Stimulated activated CD4-positive, alpha-beta T cell treated with anti-CD3 and anti-CD28 coated beads, Interleukin-15, amount 100 ng/mL, for 1 hour (primary cell): ENCODE measurements at places on chromosomes 1 and 21.

DNA sequence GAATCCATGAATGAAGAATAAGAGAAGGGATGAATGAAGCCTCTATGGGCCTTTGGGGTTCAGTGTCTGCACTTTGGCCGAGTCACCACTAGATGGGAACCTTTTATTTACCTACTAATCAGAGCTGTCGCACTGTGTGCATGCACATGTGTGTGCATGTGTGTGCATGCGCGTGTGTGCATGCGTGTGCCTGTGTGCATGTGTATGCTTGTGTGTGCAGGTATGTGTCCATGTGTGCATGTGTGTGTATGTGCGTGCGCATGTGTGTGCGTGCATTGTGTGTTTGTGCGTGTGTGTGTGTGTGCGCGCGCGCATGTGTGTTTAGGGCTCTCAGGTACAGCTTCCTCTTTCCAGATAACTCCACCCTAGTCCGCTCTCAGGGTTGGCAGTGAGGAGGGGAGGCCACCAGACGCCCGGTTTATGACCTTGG lies 20.4 kb upstream of the UBXN10 start:
- no peak for DNase-seq

- DNase-seq, result no peak
Observed at GRCh38 chr1:6967431-6968111, 182.3 kb downstream of the CAMTA1 start.

- no peak for DNase-seq
Observed at GRCh38 chr1:90726986-90727480, 9.9 kb upstream of the BARHL2 start.

- no peak for DNase-seq
Observed at GRCh38 chr1:236489710-236490377, 33.9 kb upstream of the LGALS8 start.

DNA sequence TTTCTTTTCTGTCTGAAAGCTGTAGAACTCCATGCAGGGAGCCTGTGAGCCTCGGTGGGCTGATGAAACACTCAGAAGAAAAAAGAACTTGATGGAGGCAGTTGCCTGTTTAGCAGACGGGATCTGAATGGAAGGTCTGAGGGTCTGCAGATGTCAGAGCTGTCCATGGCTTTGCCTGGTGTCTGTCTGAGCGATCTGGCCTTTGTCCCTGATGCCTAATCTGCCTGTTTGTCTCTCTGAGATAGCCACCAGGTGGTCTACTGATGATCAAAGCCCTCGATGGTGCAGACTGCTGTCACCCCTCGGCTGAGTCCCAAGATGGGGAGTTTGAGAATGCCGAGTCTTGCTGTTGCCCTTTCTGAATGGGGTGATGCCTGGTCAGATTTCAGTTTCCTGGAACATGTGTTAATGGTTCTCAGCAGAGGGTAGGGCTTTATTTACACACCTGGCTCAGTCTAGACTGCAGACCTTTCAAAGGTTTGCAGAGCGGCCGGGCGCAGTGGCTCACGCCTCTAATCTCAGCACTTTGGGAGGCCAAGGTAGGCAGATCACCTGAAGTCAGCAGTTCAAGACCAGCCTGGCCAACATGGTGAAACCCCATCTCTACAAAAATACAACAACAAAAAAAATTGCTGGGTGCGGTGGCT lies 90.4 kb downstream of the KIF26B start:
- DNase-seq, result no peak

DNA sequence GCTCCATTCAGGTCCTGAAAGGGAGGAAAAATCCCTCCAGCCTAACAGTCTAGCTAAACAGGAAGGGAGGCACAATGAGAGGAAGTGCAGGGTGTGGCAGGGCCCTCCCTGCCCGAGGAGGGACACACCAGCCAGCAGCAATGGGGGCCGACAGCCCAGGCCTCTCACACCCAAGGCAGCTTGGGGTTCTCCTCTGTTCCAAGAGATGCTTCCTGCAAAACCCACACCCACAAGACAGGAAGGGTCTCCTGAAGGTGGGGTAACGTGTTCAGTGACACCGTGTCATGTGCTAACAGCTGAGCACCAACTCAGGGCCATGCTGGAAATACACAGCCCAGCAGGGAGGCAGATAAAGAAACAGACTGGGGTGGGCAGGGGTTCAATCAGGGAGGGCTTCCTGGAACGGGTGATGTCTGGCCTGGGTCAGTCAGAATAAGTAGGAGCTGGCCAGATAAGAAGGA lies 10.2 kb downstream of the ECE1 start:
- no peak for DNase-seq

DNA sequence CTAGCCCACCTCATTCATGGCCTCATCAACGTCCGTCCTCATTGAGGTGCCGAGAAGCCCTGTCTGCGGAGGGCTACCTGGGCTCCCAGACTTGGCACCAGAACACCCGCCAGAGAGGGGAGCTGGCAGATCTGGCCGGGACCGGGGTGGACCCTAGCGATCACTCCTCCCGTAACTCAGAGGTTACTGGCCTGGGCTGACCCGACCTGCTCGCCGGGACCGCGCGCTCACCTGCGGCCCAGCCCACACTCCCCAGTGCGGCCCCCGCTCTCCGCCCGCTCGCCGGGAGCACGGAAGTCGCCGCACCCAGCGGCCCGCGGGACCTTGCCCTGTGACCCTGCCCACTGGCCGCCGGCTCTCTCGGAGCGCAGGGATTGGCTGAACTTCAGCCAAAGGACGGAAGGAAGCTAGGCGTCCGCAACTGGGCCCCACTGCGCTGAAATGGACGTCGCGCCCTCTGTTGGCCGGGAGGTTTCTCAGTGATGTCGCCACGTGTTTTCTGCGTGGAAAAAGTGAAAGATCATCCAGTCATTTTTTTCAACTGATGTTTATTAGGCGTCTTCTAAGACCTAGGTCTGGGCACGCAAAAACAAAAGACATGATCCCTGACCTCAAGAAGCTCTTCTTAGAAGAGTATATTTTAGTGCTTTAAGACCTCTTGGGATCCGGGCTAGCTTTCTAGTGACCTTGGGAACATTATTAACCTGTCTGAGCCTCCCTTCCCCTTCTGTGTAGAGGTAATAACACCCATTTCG lies at the start of gene SMIM12:
TSS of gene SMIM12 (minus strand) at position 304 of the 755 bp plus-strand sequence. CDS start 3,772 bp downstream, outside the sequence.
- DNase-seq, result peak; percentile 83

DNA sequence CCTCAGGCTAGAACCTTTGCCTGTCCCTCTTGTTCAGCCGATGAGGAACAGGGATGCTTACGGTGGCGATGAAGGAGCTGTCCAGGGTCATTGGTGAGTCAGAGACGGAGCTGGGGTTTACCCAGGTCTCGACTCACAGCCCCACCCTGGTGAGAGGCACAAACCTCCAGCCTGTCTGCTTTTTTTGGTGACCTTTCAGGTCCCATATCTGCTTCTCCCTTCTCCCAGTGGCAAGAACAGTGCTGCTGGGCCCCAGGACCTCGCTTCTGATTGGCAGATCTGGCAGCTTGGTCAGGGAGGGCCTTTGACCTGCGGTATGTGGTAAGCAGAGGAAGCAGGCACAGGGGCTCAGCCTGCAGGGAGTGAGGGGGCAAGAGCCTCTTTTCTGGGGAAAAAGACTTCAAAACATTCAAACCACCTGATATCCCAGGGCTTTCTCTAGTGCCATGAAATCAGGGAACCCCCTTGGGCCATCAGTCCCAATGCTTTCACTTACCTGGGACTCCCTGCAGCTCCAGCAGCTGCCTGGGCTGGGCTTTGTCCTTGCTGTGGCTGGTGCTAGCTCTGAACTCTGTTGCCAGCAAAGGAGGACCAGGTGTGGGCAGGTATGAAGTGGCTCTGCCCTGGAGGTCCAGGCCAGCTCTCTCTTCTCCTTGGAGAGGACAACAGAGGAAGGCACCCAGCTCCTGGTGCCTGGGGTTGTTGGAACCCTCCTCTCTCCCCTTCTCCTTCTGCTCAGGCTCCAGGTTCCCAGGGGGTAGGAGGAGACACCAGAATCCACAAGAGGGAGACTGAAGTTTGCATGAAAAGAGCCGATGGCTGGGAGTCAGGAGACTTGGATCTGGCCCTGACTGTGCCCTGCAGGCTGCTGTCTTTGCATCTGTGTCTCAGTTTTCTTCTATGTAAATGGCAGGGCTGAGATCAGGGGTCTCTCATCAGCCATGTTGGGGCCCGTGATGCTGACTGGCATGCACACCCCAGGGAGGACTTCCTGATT lies 41.4 kb downstream of the TRIM62 start:
- DNase-seq, result no peak

- DNase-seq, result peak; percentile 35
Observed at GRCh38 chr1:203702130-203702577, 62.8 kb upstream of the LAX1 start.

GRCh38 chr1:156499842-156500542 lies 583 bp downstream of the MEF2D start:
- DNase-seq, result no peak

DNA sequence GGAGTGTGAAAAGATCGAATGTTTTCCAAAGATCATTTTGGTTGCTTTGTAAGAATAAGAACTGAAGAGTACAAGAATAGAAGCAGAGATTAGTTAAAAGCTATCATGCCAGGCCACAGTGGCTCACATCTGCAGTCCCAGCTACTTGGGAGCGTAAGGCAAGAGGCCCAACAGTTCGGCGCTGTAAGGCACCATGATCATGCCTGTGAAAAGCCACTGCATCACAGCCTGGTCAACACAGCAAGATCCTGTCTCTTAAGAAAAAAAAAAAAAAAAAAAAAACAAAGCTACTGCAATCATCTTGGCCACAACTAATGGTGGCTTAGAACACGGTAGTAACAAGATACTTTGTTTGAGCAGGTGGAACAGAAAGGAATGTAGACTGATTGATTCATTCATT lies 116.2 kb downstream of the EIF4G3 start:
- no peak for DNase-seq

DNA sequence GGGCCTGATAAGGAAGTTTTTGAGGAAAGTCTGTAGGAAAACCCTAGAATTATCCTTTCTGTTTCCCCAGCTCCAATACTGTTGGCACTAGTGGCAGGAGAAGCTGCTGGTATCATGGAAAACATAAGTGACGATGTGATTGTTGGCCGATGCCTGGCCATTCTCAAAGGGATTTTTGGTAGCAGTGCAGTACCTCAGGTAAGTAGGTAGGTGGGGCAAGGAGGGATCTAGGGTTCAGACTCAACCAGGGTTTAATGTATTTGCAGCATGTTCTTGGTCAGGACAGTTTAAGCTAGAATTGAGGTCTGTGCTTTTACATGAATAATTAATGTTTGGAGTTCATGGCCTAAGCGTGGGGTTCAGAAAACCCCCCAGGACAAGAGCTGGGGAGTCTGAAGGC lies 62.1 kb downstream of the KDM1A start:
- DNase-seq, result no peak

DNA sequence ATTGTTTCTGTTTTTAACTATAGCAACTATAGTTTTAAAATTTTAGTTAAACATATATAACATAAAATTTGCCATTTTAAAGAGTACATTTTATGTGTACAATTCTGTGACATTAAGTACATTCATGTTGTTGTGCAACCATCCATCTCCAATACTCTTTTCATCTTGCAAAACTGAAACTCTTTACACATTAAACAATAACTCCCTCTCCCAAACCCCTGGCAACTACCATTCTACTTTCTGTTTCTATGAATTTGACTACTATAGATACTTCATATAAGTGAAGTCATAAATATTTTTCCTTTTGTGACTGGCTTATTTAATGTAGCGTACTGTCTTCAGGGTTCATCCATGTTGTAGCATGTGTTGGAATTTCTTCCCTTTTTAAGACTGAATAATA lies 25.9 kb downstream of the PCBP3 start:
- no peak for DNase-seq

DNA sequence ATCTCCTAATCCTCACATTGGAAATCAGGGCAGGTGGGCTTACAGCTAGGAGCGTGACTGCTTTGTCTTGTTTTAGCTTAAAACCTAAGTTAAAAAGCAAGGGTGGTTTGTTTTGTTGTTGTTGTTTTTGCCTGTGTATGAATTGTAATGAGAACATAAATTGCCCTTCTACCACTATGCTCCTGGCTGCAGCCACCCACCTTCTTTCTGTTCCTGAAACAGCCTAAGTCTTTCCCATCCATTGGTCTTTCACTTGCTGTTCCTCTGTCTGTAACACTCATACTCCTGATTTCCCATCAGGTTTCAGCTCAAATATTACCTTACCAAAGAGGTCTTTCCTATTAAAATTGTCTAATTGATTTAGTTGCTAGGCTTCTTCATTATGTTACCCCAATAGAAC lies 604 bp upstream of the TMEM79 start:
- no peak for DNase-seq

DNA sequence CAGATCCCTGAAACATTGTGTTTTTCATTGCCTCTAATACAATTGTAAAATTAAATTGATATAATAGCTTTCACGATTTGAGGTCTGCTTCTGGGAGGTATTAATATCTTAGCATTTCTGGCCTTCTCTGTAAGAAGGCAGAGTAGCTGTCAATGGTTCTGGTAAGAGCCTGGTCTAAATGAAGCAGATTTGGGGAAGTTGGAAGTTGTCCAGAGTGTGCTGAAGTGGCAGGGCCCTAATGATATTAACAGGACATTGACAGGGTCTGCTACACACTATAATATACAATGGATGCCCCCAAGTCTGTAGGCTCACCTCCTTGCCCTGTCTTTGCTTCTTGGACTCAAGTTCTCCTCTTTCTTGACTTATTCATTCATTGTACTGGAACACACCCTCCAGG lies 99.5 kb downstream of the C4BPA start:
- DNase-seq, result no peak

DNA sequence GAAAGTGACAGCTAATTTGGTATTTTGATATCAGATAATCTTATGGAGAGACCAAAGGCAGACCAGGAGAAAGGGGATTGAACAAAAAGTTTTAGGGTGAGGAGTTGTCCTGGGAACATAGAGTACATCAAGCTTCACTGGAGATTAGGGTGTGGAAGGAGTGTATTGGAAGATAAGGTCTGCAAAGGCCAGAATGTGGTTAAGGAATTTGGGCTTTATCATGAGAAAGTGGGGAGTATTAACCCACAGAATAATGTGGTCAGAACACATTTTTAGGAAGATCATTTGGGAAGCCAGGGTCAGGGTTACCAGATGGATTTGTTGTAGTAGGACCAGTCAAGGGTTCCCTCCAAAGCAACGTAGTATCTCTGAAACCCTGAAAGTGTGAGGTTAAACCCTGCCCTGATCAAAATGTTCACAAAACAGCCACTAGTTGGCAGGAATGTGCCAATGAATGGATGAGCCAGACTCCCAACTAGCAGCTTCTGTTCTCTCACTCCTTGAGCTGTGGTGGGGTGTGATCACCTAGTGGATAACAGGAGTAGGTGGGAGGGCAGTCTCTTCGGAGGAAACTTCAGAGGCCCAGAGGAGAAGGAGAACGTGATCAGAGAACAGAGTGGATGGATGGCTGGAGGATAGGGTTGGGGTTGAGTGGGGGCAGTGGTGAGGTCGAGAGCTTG lies 35.8 kb downstream of the SLC2A1 start:
- DNase-seq, result peak; percentile 27

GRCh38 chr1:210397252-210397651 lies 68.5 kb downstream of the HHAT start:
- DNase-seq, result no peak

DNA sequence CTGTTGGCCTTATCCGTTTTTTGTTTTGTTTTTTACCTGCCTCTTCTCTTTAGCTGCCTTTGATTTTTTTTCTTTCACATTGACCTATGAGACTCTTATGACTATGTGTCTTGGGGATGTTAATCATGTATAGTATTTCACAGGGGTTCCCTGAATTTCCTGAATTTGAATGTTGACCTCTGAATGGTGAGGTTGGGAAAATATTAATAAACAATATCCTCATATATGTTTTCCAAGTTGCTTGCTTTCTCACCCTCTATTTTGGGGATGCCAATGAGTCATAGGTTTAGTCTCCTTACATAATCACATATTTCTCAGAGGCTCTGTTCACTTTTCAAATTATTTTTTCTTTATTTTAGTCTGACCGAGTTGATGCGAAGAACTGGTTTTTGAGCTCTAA lies 29.6 kb downstream of the GBP5 start:
- no peak for DNase-seq
